ENCODE measurements at places on chromosomes 5 and 9.

- DNase-seq = no peak
Measured at GRCh38 chr5:32378966-32379365, 65.6 kb downstream of the ZFR start.

- DNase-seq = peak; percentile 80
Measured at GRCh38 chr5:175657593-175658271, at the start of gene HRH2. TSS of gene HRH2 (plus strand) at chr5:175658071. CDS start at chr5:175683234, 25,163 bp downstream.

GRCh38 chr9:32941701-32942100 is 59.7 kb downstream of the APTX start:
- no peak for DNase-seq

- DNase-seq = no peak
Measured at GRCh38 chr9:114430457-114430856, 42.7 kb upstream of the AKNA start.

DNA sequence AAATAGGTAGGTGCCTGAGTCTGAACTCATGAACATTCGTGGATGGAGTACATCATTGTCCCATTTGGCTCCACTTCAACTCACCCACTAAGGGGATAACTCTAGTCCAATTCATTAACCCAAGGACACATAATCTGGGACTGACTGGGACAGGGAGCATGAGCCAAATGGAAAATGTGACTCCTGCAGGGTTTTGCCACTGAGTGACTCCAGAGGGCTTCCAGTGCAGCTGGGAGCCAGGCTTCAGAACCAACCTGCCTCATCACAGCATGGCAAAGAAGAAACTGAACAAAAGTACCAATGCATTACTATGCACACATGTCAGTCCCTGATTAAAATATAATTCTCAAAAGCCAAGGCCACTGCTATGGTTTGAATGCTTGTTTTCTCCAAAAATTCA is 159.7 kb upstream of the SNX2 start:
- no peak for DNase-seq

- DNase-seq = no peak
Measured at GRCh38 chr5:78627766-78628165, 20.8 kb downstream of the LHFPL2 start.

DNA sequence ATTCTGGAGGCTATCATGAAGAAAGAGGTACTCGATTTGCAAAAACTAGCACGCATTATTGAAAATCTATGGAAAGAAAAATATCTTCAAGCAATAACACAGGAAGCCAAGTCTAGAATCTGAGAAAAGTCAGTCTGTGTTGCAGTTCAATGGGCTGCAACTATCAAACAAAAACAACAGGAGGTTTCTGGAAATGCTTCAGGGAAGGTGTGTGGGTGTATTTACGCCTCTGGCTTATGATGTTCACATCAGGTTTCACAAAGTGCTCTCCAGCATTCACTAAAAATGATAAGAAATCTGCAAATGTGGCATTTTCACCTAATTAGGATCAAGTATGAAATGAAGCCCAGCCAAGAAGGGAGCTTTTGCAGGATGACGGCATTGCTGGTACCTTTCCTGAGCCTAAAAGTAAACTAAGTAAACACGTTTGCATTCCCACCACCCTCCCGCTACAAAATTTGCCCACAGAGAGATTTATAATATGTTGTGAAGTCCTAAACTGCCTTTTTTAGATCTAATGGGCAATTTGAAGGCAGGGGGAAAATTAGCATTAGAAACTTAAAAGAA is 146.4 kb downstream of the GABRB2 start:
- DNase-seq = no peak

GRCh38 chr5:153835891-153836515 is 202.7 kb downstream of the FAM114A2 start:
- DNase-seq = no peak

DNA sequence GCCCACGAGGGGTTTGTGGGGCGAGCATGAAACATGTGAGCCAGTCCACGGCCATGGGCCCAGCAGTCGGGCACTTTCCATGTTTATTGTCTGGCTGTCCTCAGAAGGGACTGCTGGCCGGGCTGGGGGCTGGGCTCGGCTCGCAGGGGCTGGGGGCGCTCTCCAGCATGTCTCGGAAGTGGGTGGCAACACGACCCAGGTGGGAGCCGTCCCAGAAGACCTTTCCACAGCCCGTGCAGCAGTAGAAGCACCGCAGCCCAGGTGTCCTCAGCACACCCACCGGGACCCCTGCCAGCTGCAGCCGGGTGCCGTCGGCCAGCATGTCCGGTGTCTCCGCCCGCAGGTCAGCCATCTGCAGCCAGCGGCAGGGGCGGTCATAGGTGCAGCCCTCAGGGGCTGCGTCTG is 4.8 kb upstream of the NRARP start:
- no peak for DNase-seq

DNA sequence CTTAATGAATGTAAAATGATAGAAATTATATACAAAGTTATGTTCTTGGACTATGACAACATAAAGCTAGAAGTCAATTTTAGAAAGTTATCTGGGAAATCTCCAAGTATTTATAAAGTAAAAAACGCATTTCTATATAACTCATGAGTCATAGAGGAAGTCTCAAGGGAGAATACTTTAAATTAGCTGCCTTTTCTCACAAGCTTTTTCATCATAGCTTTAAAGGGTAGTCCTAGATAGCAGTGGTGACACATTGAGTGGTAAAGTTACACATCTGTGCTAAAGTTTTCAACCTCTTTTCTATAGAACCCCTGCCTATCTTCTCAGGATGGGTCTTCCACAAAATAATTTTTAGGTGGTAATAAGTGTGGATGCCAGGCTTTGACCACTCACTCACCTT is 598.3 kb upstream of the FAM174A start:
- DNase-seq = no peak

DNA sequence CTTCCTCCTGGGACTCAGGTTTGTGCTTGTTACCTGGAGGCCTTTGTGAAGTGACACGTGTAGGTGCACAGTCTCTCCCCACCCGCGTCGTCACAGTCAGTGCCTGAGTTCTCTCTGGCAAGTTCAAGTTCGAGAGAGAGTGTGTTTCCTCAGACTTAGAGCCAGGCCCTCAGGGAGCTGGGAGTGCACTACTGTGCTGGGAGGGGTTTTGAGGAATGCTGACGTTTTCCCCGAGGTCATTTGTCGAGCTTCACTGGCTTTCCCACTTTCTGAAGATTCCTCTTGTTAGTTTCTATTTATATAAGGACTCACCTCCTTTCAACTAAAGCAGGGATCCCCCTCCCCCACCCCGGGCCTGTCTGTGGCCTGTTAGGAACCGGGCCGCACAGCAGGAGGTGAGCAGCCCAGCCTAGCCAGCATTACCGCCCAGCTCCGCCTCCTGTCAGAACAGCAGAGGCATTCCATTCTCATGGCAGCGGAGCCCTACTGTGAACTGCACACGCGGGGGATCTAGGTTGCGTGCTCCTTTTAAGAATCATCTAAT is 209.2 kb downstream of the DIRAS2 start:
- no peak for DNase-seq

GRCh38 chr5:176935017-176935416 is 35.9 kb upstream of the HK3 start:
- no peak for DNase-seq

DNA sequence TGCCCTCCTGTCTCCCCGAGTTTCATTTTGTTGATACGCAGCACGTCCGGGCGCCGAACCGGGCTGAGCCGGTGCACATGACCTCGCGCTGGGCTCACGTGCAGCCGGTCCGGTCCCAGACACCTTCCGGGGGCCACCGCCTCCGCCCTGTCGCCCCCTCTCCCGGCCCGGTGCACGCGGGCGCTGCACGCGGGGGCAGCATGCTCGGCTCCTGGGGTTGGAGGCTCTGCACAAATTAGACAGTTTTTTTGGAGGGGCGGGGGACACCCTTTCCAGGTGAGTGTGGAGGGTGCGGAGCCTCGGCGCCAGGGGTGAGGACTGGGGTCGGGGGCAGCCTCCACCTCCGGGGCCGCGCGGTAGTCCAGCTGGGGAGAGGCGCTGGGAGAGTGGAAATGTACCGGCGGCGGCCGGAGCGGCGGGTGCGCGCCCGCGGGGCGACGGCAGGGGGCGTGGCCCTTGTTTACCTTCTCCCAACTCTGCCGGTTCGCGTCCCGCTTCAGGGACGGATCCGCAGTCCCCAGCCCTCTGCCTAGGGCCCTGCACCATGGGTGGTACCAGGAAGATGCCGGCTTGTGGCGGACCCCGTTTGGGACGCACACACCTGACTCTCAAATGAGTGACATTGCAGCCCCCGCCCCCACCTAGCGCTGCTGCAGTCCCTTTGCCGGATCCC is 1.1 kb downstream of the JADE2 start:
- peak; percentile 85 for DNase-seq

DNA sequence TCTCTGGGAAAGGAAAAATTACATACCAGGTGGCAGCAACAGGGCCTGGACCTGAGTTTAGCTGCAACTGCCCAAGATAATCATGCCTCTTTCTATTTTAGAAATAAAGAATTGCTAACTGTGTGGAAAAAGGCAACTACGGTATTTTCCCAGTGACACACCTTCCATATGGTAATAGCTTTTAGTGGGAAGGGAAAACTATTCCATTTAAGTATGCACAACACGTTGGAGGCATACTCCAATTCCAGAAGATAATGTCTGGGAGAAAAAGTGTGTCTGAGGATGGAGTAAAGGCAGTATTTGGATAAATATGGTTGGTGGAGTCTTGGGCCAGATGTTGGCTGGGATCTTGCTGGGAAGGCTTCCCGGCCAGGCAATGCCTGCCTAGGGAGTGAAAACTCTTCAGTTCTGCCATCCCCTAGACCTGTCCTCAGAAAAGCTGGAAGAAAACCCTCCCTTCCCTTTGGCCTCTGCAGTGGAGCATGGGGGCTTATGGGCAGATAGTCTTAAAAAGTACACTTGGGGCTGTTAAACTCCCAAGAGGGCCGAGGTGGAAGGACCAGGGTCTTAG is 40.6 kb downstream of the SH3PXD2B start:
- DNase-seq = no peak

DNA sequence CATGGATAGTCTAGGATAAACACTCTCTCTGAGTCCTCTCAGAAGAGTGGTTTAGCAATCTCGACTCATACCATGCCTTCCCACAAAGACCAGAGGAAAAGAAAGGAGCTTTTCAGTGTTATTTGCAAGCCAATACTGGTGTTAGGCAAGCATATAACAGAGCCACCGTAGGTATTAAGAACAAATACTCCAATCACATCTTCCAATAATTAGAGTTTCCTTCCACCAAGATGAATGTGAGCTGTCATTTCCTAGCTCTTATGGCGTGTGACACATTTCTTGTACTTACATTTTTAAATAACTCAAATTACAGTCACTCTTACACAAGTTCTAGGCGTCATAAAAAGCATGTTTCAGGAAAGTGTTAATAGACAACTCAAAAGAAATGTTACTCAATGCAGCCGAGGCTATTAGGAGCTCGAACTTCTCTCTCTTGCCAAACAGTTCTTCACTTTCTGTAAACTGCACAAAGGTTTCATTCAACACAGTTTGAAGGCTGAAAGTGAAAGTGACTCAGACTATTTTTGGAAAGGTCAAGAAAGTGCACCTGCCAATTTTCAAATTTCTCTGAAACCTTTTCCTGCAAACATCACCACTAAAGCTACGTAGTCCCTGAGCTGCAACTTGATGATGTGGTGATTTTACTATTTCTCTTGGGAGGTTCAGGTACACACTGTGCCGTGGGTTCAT is 153.8 kb downstream of the AUH start:
- DNase-seq = peak; percentile 81

DNA sequence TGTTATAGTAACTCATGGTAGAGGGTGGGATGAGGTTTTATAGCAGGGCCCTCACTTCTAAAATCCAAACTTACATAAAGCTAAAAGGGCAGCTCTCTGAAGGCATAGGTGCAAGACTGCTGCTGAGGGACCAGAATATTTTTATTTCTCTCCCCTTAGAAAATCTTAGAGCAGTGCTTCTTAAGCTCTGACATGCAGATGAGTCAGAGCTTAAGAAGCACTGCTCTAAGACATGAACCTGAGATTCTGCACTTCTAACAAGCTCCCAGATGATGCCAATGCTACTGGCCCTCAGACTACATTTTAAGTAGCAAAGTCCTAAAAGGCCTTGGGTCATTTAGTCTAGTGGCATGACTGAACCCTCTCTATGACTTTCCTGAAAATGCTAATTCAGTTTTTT is 97.6 kb upstream of the SPRY4 start:
- no peak for DNase-seq

DNA sequence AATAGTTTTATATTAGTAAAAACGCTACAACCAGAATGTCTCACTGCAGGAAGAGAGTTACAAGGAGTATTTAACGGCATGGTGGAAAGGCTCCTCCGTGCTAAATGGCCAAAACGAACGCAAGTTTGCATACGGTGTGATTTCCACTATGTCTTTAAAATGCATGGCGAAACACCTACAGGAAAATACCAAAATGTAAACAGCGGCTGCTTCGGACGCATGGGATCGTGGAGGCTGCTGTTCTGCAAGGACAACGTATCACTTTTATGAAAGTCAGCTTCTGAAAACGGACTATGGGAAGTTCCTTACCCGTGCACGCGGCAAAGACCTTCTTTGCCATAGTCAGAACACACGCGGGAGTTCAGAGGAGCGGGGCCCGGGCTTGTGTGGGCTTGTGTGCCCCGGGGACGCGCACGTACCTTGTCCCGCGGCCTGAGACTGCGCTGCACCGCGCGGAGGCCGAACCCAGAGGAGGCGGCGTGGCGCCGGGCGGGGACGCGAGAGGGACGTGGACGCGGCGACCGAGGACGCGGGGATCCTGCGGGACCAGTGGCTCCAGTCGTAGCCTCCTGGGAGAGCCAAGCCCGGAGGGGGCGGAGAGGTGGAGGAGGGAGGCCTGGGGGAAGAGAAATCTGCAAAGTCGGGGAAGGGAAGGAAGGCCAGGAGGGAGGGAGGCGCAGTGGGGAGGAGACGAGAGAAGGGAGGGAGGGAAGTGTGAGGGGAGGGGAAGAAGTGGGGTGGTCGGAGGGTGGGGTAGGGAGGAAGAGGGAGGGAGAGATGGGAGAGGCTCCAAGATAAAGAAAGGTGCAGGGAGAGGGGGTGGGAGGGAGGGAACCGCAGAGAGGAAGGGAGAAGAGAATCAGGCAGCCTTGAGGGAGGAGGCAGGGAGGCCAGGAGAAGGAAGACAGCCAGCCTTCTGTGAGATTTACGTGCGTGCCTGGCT is at the start of gene CMBL:
TSS of gene CMBL (minus strand) at position 697 of the 943 bp plus-strand sequence. CDS start 17,140 bp downstream, outside the sequence.
- peak; percentile 32 for DNase-seq

- DNase-seq = no peak
Measured at GRCh38 chr9:35906923-35907699, 1.1 kb downstream of the HRCT1 start.

GRCh38 chr5:39225405-39226099 is 6.2 kb upstream of the FYB1 start:
- no peak for DNase-seq

- peak; percentile 78 for DNase-seq
Measured at GRCh38 chr5:149141224-149141956, at the start of gene ABLIM3. TSS of gene ABLIM3 (plus strand) at chr5:149141493. CDS start at chr5:149142096, 603 bp downstream.

GRCh38 chr5:66122379-66123034 is 21.6 kb upstream of the SREK1 start:
- DNase-seq = peak; percentile 18

GRCh38 chr5:58670582-58670981 is 87.7 kb downstream of the RAB3C start:
- DNase-seq = no peak

- no peak for DNase-seq
Measured at GRCh38 chr9:137787381-137787780, 90.2 kb upstream of the CACNA1B start.

- DNase-seq = no peak
Measured at GRCh38 chr9:36625006-36625615, 52.4 kb downstream of the MELK start.

Data from activated CD4-positive, alpha-beta T cell treated with anti-CD3 and anti-CD28 coated beads, Interleukin-2, Interleukin-6, amounts not matched to agents 100 ng/mL and 50 ng/mL, durations not matched to agents 16 hours and 8 hours (primary cell).